ENCODE measurements at places on chromosomes 3 and 15. TPM values are rescaled to one million over a fixed set of nuclear protein-coding genes. Genes with fewer than 3 reads are reported as not detected.

Gene GP5
- 4.2 TPM for total RNA-seq

DNA sequence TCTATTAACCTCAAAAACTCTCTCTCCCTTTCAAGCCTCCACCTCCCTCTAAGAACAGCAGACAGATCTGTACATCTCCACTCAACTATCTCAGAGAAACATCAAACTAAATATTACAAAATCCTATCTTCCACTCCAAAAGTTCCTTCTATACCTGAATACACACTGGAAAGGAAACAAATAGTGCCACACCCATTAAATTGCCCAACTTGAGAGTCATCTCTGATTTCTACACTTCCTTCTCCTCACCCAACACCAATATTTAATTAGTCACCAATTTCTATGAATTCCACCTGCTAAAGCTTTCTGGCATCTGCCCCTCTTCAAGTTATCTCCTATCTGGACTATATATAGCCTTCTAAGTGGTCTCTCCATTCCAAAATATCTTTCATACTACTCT lies 65.8 kb downstream of the PEAK1 start:
- H3K27ac ChIP-seq, result no peak overlapping the region
- H3K4me3 ChIP-seq, result no peak overlapping the region
- H3K27me3 ChIP-seq, result no peaks in the 10 kb centered on the region
- no peak for DNase-seq

- H3K4me1 ChIP-seq, result no peaks in the 10 kb centered on the region
- no peaks in the 10 kb centered on the region for H3K27me3 ChIP-seq
- no peak for DNase-seq
- H3K36me3 ChIP-seq, result no peaks in the 10 kb centered on the region
- no peak overlapping the region for H3K27ac ChIP-seq
These were observed 20.2 kb downstream of the SEMA7A start for GRCh38 chr15:74413350-74414080.

Gene ZPLD1
- total RNA-seq, result not detected

DNA sequence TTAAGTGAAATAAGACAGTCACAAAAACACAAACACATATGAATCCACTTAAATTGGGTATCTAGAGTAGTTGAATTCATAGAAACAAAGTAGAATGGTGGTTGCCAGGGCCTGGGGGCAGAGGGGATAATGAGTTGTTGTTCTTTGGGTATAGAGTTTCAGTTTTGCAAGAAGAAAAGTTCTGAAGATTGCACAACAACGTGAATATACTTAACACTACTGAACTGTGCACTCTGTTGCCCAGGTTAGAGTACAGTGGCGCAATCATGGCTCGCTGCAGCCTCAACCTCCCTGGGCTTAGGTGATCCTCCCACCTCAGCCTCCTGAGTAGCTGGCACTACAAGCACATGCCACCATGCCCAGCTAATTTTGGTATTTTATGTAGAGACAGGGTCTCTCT lies 14.9 kb downstream of the GRAMD2A start:
- H3K4me1 ChIP-seq, result no peaks in the 10 kb centered on the region
- H3K27ac ChIP-seq, result no peak overlapping the region
- H3K4me3 ChIP-seq, result no peak overlapping the region
- no peaks in the 10 kb centered on the region for H3K36me3 ChIP-seq

Gene PLA2G4D
- not detected for total RNA-seq

Gene ANKRD63
- not detected for total RNA-seq

GRCh38 chr3:187722206-187722612 lies 19.9 kb upstream of the RTP2 start:
- DNase-seq, result no peak
- no peak overlapping the region for H3K4me3 ChIP-seq
- H3K4me1 ChIP-seq, result no peaks in the 10 kb centered on the region
- H3K36me3 ChIP-seq, result peaks cover 10% of the 10 kb centered on the region

Gene PRICKLE2
- not detected for total RNA-seq

- H3K36me3 ChIP-seq, result no peaks in the 10 kb centered on the region
- H3K27me3 ChIP-seq, result no peaks in the 10 kb centered on the region
- DNase-seq, result no peak
- peaks cover 17% of the 10 kb centered on the region for H3K4me1 ChIP-seq
- no peak overlapping the region for H3K4me3 ChIP-seq
- H3K27ac ChIP-seq, result no peak overlapping the region
These were observed 191.4 kb upstream of the BCL6 start for GRCh38 chr3:187936676-187937075.
